ENCODE measurements at places on chromosomes 11 and 22.

DNA sequence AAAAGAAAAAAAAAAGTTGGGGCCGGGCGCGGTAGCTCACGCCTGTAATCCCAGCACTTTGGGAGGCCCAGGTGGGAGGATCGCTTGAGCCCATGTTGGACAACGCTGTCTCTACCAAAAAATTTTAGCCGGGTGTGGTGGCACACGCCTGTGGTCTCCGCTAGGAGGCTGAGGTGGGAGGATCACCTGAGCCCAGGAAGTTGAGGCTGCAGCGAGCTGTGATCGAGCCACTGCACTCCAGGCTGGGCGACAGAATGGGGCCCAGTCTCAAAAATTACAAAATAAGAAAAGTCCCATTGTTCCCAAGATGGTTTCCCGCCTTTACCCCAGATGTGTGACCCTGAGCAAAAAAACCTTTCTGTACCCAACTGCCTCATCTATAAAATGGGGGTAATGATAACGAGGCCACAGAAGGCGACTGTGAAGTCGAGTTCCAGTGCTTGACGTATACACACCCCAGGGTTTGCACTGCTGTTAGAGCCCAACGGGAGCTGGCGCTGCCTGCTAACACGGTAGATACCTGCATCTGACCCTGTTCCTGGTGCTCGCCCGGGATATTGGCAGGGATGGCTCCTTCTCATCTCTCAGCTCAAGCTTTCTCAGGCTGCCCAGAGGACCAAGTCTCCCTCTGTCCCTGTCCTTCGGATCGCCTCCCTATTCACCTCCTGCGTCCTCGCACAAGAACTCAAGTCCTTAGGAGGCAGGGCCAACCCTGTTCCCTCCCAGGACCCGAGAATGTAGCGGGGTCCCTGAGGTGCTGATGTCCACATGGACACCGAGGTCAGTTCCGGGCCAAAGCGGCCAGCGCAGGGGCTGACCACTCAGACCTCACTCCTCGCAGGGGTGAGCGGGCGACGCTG lies 1.1 kb upstream of the RPLP2 start:
- no peak for DNase-seq

DNA sequence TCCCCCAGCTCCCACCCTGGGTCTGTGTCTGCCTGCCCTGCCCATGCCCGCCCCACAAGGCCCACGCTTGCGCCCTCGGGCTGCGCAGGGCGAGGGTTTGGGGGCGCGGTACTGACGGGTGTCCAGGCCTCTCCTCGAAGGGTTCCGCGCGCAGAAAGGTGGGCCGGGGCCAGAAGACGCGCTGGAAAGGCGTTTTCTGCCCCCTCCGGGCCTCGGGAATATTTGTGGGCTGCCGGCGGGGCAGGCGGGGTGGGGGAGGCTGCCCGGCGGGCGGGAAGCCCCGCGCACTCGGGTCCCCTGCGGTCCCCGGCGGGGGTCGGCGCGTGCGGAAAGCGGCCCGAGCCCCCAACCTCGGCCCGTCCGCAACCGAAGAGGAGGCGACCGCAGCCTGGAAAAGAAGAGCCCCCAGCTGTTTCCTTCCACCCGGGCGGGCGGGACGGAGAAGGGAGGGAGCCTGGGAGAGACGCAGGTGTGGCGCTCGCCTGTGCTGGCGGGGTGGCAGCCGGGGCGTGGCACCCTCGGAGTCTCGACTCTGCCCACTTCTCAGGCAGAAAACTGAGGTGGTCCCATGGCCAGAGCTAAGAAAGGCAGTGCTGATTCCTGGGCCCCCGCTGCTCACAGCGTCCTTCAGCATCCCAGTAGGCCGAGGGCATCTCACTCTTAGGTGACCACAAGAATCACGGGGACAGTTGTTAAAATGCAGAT lies 59.0 kb downstream of the THAP12 start:
- no peak for DNase-seq

DNA sequence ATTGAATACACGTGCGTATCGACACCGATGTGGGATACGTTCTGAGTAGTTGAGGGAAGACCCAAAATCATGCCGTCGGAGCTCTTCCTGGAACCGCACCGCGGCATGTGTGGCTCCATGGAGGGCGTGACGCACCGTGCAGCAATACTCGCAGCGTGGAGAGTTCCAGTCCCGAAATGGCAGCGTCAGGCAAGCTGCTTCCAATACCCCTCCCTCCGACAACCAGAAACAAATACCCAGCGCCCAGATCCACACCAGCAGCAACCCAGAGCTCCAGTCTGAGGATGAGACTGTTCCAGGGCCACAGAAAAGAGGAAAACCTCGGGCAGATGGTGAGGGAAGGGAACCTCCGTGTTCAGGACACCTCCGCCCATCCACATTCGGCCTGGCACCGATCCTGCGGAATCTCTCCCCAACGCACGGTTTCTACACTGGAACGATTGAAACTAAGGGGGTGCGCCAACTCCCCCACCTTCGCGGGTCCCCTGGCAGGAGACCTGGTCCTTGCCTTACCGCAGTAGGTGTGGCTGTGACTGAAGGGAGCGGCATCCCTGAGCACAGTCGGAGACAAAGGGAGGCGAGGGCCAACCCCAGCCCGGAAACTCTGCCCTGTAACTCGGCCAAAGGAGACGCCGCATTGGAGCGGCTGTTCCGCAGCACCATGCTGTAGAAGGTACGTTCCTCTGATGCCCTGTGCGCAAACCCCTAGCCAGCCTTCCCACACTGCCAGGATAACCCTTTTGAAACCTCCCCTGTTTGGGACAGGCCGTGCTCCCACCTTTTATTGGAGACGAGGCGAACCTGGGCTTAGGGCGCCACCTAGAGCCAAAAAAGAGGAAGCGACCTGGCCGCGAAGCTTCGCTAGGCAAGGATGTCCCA lies 28.2 kb downstream of the DBX1 start:
- DNase-seq, result no peak

DNA sequence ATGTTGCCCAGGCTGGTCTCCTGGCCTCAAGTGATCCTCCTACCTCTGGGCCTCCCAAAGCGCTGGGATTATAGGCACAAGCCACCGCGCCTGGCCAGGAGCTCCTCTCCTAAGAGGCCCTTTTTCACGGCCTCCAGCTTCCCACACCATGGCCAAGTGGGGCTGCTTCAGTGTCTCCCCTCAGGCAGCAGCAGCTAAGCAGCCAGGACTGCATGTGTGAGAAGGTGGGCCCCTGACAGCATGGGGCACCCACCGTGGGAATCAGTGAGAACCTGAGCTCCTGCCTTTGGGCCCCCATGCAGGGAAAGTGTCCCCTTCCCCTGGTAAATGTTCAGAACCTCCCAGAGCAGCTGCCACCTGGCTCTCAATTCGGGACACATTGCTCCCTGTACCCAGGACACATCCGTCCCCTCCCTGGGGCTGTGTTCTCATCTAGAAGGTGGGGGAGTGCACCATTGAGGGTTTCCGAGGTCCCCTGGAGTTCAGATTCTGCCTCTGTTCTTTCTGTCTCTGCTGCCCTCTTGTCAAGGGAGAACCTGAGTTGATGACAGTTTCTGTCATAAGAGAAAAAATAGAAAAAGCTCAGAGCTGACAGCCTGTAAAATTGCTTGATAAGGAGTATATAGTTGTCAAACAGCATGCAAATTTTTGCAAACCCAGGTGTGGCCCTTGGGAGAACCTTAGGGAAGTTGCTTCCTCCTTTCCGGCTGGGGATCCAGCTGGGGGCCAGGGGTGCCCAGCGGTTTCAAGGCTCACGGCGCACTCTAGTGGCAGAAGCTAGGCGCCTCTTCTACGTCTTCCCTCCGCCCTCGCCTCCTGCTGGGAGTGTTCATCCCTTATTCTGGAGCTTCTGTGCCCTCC lies 29.7 kb downstream of the FAM83F start:
- peak; percentile 28 for DNase-seq

DNA sequence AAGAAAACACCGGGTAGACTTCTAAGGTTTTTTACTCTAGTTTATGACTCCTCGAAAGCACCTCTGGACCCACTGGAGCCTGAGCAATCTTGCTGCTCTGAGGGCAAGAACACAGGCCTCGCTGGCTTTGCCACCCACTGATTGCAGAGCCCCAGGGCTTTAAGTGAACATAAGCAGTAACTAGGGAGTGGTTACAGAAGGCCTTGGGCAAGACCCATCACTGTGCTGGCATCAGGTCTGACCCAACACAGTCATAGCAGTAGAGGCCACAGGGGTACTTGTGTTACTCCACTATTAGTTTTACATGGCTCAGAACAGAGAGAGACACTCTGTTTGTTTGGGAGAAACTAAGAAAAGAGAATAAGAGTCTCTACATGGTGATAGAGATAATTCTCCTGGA lies 684.5 kb downstream of the FAM181B start:
- DNase-seq, result no peak

- DNase-seq, result no peak
Observed at GRCh38 chr11:27786331-27786730, 86.1 kb upstream of the BDNF start.

GRCh38 chr11:20443596-20443995 lies 56.1 kb downstream of the PRMT3 start:
- no peak for DNase-seq

Measured in NCI-H748 treated with DMSO at 0.1 percent for 48 hours (cell line).